ENCODE measurements at places on chromosomes 2 and 18.

DNA sequence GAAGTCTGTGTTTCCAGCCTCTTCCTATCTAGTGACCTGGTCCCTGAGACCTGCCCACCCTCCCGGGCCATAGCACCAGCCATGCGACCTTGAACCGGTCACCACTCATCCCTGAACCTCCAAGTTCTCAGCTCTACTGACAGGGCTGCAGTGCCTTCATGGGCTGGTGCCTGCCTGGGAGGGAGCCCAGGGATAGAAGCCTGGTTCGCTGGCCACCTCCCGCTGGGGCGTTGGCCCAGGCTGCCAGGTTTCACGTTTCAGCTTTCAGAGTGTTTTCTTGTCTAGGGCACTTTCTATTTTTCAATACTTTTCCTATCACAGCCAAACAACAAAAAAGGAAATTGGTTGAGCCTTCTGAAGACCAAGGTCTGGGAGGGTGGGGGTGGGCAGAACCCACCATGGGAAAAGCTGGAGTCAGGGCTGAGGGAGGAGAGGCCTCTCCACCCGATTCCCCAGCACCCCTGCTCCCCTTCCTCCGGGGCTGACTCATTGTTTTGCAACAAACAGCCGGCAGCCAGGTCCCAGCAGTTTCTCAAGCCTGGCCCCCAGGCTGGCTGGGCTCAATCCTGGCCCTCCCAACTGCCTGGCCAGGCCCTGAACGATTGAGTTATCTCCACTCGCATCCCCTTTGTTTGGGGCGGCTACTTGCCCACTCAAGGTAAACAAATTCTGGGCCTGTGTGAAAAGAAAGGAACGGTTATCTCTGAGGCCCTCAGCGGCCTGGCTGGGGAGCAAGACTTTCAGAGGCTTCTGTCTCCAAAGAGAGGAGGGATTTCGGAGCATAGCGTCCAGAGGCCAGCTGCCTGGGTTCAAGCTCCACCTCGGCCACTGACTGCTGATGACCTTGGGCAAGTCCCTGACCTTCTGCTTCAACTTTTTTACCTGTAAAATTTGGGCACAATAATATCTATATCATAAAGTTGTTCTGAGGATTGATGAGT lies 47.5 kb downstream of the ZFP36L2 start:
- no peak for DNase-seq

- DNase-seq, result no peak
Observed at GRCh38 chr18:79465392-79465991, 69.8 kb downstream of the NFATC1 start.

DNA sequence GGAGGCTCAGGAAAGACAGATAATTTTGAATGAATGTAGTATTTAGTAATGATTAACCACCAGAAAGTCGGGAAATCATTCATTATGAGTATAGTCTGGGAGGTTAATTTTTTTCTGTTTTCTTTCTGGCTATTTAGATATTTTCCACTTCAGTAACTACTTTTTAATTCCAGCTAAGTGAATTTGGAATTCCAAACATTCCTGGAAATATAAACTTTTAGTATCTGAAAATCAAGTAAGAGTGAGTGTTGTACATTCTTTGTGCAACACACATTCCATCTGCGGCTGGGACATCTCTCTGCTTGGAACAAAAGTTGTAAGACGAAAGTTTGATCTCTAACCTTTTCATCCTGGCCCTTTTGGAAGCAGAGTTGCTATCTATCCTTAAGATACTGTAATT lies 275.7 kb upstream of the SPRED2 start:
- DNase-seq, result no peak

DNA sequence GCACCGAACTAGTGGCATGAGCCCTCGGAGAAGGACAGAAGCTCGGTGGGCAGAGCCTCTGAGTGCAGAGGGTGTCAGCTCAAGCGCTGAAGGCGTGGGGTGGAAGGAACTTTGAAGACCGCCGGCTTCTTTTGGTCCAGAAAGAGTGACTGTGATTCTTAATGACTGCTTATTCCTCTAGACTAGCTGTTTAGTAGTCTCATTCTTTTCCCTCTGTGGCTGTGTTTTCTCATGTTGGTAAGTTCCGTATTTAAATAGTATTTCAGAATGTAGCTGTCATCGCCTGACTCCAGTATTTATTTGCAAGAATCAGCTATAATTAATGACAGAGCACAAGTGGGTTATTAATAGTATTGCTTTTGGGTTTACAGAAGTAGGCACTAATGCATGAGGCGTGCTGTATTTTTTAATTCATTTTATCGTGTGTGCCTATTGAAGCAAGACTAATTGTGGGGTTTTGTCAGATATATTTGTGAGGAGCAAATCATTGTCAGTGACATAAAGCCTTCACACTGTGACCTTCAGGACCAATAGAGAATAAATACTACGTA lies 80.8 kb upstream of the NFATC1 start:
- no peak for DNase-seq

GRCh38 chr2:120871016-120871635 lies 135.5 kb downstream of the GLI2 start:
- DNase-seq, result no peak

DNA sequence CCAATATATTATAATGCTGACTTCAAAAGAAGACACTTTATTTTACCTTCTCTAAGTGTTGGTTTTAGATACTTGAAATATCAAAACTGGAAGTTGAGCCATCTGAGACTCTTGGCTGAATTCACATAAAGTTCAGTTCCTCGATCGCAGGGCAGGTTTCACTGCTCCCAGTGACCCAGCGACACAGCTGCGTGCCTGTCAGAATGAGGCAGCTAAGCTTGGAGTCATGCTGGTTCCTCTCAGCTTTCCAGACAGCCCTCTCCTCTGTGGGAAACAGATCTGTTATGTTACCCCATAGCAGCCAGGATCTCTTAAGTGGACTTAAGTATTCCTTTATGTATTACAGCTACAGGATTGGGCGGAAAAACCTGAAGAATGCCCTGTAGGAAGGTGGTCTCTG lies 142.8 kb upstream of the ALPP start:
- DNase-seq, result no peak

DNA sequence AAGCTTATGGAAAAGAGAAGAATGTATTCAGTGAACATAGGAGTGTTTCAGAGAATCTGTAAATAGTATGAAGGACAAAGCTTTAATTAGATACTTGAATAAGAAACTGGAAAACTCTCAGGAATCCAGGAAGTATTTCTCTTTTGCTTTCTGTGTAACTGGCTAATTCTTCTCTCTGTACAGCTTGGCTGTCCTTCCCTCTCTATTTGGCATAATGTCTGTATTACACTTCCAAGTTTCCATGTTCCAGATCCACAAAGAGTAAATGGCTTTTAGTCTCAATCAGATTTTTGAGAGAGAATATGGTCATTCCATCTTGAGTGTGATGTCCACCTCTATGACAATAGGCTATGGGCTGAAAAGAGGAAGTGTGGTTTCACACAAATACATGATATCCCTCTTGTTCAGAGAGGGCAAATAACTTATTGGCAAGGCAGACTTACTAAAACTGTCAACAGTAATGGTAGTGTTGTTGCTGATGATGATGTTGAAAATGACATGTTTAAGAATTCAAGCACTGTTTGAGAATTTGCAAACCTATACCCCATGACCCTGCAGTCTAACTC lies 129.2 kb upstream of the ERBB4 start:
- no peak for DNase-seq

DNA sequence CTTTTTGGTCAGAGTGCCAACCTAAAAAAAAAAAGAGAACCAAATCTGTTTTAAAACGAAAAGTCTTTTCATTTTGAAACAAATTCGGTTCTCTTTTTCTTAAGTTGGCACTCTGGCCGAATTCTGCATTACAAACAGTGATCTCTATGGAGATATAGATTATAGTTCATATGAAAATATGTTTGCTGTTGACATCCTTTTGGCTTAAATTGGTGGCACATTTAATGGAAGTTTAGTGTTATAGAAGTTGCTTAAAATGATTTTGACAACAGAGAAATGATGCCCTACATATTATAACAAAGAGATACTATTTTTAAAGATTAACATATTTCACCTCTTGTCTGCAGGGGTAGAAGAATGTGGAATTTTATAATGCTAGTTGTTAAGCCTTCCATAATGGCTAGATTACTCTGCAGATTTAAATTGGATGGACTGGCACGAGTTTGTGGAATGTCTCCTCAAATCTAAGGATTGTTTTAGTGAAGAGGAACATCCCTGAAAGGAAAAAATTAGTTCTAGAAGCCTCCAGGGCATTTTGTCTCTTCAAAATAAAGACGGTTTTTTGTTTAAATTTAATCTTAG lies 222.9 kb upstream of the CDH2 start:
- DNase-seq, result no peak

DNA sequence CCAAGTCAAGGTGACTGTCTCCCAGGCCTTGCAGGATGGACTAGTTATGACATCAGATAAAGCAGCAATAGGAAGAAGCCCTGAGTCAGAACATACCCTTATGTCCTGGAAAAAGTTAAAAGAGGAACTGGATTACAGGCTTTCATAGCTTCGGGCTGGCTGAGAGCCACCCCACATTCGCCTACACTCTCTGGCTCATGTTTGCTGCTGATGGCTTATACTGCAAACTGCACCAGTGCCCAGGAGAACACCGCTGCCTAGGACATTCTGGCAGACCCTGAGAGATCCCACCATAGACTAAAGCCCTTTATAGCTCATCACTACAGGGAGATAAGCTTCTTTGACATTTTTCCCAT lies 20.3 kb downstream of the SLC8A1 start:
- DNase-seq, result no peak

GRCh38 chr2:114937366-114937930 lies 495.0 kb downstream of the DPP10 start:
- no peak for DNase-seq

DNA sequence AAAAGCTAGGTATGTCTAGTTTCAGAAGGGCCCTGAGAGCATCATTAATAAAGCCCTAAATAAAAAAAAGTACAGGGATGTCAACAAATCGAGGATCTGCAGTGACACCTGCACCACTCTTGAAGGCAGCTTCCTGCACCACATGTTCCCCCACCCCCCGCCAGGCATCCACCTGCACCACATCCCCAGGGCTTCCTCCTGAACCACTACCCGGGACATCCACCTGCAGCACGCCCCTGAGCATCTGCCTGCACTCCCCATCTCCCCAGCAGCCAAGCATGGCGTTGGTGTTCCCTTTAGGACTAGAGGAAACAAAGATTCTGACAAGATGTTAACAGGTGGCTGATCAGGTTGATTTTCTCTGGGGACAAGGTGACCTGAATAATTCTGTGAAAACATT lies 55.2 kb downstream of the DLGAP1 start:
- no peak for DNase-seq

DNA sequence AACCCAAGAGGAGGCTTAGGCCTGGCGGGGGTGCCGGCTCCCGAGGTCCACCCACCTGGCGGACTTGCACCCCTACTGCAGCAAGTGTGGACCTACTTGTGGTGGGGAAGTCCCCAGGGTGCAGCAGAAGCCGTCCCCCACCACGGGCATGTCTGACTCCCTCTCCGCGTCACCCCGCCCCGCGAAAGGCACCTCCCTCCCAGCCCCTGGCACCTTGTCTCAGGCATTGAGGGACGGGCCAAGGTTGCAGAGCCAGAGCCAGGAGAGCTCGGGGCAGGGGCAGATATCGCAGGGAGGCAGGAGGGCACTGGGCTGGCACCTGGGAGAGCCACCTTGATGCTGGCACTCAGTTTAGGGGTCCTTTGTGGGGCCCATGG lies 19.0 kb downstream of the CROCC2 start:
- no peak for DNase-seq

DNA sequence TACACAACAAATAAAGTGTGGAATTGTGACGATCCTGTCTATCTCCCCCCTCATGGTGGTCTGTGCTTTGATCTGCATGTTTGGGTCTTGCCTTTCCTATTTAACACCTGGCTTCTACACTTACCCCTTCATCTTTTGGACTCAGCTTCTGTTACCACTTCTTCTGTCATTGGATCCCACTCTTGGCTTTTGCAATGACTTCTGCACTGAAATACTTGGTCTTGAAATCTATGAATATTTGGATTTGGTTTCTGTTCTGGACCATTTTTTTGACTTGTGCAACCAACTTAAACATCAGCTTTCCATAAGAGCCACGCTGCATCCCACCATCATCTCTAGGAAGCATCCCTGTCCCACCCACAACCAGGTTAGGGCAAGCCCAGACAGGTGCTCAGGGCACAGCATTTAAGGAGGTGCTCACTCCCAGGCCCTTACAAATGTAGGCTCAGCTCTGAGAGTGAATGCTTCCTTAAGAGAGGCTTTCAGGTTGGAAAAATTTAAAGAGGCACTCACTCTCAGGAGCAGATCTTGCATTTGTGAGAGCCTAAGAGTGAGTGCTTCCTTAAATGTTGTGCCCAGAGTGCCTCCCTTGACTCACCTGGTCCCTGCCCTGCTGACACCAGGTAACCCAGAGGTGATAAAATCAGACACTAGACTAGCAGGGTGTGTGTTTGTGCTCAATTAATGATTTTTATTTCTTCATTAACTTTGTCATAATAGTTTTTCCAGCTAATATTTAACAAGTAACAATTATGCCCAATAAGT lies 124.5 kb upstream of the SH3BP4 start:
- no peak for DNase-seq

Data from caudate nucleus (tissue), 63 donors.